ENCODE measurements at places on chromosomes 11 and 22.

- DNase-seq: no peak
These were observed 301 bp upstream of the ADM2 start for GRCh38 chr22:50481045-50481439.

DNA sequence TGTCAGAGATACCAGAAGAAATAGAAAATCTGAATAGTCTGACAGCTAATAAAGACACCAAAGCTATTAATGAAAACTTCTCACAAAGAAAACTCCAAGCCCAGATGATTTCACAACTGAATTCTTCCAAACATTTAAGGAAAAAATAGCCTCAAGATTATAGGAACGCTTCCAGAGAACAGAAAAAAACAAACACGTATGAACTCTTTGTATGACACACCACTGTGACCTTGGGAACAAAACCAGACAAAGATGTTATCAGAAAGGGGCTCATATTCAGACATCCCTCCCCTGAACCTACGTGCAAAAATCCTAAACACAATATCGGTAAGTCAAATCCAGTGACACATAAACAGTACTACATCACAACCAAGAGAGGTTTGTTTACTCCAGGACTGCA lies 23.5 kb downstream of the CERK start:
- DNase-seq: no peak

DNA sequence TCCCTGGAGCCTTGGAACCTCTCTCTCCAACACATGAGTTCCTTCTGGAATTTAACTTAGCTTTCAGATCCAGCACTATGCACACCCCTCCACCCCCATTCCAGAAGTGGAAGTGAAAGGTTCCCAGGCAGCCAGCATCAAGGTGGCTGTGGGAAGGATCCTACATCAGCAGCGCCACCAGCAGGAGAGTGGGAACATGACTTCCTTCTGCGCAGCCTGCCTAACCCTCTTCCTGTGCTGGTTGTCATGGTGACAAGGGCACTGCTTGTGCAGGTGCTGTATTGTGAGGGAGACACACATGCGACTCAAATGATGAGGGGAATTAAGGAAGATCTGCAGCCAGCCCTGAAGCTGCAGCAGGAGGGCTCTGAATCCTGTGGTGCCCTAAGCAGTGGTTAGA lies 904.5 kb upstream of the API5 start:
- DNase-seq: no peak

GRCh38 chr22:24996420-24996952 lies 44.0 kb downstream of the KIAA1671 start:
- no peak for DNase-seq

- DNase-seq: no peak
These were observed at the start of gene PLA2G3 for GRCh38 chr22:31139866-31140716. PLA2G3 (minus strand) TSS chr22:31140508; CDS start chr22:31140354, 154 bp downstream.

DNA sequence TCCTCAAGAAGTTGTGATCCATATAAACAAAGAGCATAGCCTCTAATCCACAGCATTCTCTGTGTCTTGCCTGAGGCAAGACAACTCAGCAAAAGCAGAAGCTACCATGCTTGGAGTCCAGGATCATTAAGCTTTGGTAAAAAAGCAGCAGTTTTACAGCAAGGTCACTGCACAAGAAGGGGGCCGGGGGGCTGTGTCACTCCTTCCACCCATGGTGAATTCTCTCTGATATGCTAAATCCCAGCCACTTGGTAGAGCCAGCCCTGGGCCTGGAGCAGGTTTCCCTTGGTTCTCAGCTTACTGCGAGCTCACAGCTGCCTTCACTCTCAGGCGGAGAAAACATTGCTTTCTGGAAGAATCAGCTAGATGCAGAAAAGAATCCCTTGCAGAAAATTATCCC lies 144.7 kb downstream of the TENM4 start:
- no peak for DNase-seq

DNA sequence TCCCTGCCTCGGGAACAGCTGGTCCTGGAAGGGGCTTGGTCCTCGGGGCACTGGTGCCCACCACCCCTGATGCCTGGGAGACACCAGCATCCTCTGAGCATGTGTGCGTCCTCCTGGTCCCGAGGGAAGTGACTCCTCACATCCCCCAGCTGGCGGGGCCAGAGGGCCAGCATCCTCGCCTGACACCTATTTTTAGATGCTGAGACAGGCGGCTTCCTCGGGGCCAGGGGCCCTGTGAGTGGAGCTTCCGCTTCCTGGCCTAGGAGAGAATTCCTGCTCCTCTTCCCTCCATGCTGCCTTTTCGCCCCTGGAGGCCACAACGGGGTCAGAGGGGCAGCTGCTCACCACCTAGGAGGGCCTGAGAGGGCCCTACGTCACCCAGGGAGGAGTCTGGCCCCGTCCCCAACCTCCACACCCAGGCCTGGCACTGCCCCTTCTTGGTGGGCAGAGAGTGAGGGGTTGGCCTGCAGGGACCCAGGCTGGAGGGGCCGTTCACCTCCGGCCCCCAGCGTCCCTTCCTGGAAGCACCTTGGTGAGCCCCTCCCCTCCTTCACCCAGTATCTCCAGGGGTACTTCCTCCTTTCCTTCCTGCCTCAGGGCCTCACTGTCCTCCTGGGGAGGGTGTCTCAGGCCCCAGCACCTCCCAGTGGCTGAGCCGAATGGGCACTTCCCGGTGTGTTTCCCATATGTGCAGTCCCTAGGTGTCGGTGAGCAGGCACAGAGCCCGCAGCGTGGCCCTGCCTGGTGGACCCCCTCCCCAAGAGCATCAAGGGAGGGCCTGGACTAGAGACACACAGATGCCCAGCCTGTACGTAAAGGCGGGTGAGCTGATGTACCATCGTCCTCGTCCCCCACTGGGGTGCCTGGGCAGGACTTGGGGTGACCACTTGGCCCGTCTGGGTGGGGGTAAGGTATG lies 6.1 kb downstream of the CD81 start:
- no peak for DNase-seq

DNA sequence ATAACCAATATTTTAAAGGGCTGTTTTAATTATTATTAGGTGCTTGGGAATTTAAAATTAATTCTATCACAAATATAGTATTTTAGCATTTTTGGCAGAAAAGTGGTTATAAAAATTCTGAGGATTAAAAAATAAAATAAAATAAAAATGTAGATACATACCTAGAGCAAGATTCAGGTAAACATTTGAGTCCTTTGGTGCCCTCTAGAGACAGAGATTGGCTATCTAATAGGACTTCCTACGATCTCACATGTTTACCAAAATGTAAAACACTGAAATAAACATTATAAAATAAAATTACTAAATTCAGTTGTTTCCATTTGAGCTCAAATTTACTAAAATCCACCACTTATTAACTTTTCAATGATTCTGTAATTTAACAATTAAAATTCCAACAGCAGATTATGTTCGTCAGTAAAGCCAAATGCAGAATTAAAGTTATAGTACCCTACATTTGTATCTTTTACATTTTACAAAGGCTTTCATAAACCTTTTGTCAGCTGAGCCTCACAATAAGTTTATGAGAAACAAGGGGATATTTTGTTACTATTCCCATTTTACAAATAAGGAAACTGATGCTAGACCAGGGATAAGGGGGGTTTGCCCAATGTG lies 27.7 kb downstream of the SLC36A4 start:
- no peak for DNase-seq

- no peak for DNase-seq
These were observed 40.9 kb downstream of the NAV2 start for GRCh38 chr11:19753451-19754106.

DNA sequence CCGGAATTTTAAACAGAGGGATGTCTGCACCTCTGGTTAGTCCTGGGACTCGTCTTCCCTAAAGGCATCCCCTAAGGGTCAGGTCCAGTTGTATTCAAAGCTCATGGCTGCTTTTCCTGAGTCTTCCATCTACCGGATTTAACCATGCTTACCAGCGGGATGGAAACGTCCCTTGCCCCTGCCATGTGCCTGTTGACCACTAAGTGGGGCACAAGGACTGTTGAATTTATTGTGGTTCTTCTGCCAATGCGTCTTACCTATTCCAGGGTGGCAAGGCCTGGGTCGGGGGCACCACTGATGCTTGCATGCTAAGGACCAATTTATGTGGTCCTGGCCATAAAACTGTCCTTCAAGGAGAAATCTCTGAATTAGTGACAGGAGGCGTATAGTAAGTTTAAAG lies 25.6 kb downstream of the ANKRD42 start:
- DNase-seq: no peak

DNA sequence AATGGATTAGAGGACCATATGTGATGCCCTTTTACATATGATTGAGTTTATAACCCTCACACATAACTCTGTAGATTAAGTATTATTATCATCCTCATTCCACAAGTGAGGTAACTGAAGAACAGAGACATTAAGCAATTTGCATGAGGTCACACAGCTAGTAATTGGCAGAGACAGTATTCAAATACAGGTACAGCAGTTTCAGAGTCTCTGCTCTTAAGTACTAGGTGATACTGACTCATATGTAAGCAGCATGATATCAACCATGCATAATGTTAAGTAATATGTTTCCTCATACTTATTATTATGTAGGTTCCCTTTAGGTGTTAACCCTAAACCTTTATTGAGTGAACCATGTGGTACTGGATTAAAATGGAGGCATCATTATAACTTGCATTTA lies 1562.4 kb upstream of the RAG2 start:
- no peak for DNase-seq
